ENCODE measurements at places on chromosomes 7 and 10.

- no peak for DNase-seq
These were observed 296.8 kb upstream of the CACNA2D1 start for GRCh38 chr7:82740246-82740848.

DNA sequence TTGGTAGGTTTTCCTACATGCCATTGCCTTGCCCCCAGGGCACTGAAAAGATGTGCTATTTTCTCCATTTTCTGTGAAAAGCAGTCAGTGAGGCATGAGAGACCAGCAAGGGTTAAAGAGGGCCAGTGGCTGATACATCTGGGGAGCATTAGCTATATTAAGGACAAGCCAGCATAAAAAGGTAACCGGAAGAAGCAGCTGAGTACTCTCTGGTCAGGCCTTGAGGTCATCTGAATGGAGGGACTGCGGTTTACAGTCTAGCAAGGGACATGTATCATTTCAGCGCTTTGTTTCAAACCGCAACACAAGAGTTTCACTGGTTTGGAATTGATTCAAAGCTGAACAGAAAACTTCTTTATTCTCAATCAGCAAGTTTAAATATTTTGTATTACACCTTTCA is 120.4 kb downstream of the EPDR1 start:
- DNase-seq = no peak

DNA sequence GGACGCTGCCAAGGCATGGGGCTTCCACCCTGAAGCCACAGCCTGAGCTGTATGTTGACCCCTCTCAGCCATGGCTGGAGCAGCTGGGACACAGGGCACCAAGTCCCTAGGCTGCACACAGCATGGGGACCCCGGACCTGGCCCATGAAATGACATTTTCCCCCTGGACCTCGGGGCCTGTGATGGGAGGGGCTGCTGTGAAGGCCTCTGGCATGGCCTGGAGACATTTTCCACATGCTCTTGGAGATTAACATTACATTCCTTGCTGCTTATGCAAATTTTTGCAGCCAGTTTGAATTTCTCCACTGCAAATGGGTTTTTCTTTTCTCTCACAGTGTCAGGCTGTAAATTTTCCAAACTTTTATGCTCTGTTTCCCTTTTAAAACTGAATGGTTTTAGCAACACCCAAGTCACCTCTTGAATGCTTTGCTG is 463.6 kb downstream of the ZWINT start:
- DNase-seq = no peak

GRCh38 chr10:93225938-93226337 is 152.2 kb downstream of the CYP26A1 start:
- no peak for DNase-seq

DNA sequence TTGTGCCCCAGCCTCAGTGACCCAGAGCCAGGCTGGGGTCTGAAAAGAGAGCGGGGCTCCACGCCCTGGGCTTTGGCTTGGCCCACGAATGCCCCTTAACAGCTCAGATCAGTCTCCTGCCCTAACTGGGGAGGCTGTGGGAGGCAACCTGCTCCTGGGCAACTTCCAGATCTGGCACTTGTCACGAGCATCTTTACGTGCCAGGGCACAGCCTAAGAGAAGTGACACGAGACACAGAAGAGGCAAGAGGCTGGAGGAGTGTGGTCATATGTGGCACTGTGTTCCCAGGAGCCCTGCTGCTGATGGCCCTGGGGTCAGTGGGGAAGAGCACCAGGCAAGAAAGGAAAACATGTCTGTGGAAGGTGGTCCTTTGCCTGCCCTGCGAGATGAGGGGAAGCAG is 97.8 kb upstream of the BTBD16 start:
- no peak for DNase-seq

- no peak for DNase-seq
These were observed 43.4 kb upstream of the PDLIM1 start for GRCh38 chr10:95333997-95334804.

GRCh38 chr7:32089256-32089655 is 19.0 kb upstream of the PDE1C start:
- DNase-seq = no peak

DNA sequence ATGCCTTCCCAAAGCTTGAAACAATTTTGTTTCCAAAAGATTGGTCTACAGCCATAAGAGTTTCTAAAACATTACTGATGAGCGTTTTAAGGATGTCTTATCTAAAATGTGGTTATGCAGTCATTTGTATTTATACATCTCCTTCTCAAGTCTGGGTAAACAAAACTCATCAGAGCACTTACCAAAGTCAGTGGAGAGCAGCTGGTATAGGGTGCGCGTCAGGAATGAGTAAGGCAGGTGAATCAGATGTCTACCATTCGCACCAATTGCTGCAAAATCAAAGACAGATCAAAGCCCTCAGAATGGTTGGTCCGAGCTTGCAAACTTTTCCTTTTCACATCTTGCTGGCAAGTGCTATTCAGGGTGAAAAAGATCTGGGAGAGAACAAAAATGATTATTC is 65.6 kb upstream of the FAM171A1 start:
- no peak for DNase-seq

DNA sequence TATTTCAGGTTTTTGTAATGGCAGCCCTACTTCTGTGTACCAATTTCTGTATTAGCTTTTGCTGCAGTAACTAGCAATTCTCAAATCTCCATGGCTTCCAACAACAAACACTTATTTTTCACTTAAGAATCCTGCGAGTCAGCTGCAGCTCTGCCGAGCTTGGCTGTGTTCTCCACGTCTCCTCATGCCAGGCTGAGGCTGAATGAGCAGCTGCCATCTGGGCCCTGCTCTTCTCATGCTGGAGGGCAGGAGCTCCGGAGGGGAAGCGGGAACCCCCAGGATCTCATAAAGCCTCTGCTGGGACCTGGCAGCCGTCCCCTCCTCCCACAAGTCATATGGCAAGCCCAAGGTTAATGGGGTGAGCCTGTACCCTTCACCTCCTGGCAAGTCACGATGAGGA is 591.1 kb downstream of the SDK1 start:
- DNase-seq = no peak

DNA sequence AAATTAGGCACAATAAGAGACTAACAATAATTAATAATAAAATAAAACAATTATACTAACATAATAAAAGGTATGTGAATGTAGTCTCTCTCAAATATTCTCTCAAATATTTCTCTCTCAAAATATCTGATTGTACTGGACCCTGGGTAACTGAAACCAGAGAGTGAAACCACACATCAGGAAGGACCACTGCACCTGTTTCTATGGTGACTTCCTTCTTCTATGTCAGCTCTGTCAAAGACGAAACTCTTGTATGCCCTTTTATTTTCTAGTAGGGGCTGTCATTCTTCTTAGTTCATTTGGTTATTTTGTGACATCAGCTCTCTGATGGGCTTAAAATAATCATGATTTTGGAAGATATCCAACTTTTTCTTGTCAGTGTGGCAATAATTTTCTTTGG is 428.0 kb upstream of the TPK1 start:
- no peak for DNase-seq

DNA sequence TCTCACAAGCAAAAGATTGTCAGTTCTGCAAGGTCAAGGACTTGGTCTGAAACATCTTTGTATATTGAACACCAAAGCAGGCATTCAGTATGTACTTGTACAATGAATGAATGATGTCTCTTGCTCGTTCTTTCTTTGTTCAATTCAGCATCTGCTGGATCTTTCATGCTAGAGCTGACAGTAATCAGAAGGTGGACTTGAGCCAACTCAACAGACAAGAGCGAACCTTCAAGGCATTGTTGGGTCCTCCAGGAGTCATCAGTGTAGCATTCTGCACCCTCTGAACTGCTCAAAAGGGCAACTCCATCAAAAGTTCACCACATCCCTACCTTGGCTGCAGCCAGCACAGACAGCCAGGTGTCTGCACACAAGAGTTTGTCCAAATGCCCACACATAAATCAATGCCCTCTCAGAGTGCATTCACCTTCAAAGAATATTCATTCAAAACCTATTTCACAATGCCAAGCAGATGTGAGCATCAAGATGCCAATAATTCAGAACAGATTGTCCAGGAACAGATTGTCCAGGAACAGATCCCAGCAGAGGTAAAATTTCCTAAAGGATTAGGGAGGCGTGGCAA is 386.7 kb downstream of the CALN1 start:
- no peak for DNase-seq

DNA sequence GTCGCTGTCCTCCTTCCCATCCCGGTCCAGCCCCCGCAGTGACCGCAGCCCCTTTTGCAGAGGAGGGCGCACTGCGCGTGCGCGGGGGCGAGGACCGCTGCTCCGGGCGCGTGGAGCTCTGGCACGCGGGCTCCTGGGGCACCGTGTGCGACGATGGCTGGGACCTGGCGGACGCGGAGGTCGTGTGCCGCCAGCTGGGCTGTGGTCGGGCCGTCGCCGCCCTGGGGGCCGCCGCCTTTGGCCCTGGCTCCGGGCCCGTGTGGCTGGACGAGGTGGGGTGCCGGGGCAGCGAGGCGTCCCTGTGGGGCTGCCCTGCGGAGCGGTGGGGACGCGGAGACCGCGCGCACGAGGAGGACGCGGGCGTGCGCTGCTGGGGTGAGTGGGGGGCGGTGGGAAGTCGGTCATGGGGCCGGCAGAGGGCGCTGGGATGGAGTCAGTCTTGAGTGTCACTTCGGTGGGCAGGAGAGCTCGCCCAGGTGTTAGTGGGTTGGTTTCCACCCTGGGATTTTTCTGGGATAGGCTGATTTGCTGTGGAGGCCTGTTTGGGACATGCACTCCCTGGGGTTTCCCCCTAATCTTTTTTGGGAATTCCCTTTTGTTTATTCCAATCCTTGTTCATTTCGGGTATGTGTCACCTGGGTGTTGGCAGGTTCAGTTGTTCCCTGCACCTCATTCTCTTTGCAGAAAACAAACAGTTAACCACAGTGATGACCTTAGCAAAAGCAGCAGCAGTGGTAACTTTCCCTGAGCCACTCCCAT is 11.6 kb downstream of the SCART1 start:
- no peak for DNase-seq

GRCh38 chr10:106898446-106898845 is 266.1 kb downstream of the SORCS1 start:
- no peak for DNase-seq

- DNase-seq = no peak
These were observed 12.3 kb downstream of the CAV2 start for GRCh38 chr7:116511552-116512519.

- no peak for DNase-seq
These were observed 27.8 kb upstream of the NUB1 start for GRCh38 chr7:151313857-151314256.

- DNase-seq = no peak
These were observed 41.9 kb downstream of the CALML3 start for GRCh38 chr10:5566614-5567013.

- no peak for DNase-seq
These were observed 332.7 kb upstream of the PFKP start for GRCh38 chr10:2734603-2735002.

GRCh38 chr10:118799777-118800176 is 45.0 kb upstream of the CACUL1 start:
- no peak for DNase-seq

- DNase-seq = no peak
These were observed 3.0 kb downstream of the CALN1 start for GRCh38 chr7:72408966-72409637.

- DNase-seq = no peak
These were observed 148.4 kb downstream of the MDFIC start for GRCh38 chr7:115070311-115070710.

- DNase-seq = no peak
These were observed 3.0 kb downstream of the KMT2E start for GRCh38 chr7:105016709-105017656.

GRCh38 chr10:129079705-129080104 is 387.3 kb upstream of the MGMT start:
- no peak for DNase-seq

DNA sequence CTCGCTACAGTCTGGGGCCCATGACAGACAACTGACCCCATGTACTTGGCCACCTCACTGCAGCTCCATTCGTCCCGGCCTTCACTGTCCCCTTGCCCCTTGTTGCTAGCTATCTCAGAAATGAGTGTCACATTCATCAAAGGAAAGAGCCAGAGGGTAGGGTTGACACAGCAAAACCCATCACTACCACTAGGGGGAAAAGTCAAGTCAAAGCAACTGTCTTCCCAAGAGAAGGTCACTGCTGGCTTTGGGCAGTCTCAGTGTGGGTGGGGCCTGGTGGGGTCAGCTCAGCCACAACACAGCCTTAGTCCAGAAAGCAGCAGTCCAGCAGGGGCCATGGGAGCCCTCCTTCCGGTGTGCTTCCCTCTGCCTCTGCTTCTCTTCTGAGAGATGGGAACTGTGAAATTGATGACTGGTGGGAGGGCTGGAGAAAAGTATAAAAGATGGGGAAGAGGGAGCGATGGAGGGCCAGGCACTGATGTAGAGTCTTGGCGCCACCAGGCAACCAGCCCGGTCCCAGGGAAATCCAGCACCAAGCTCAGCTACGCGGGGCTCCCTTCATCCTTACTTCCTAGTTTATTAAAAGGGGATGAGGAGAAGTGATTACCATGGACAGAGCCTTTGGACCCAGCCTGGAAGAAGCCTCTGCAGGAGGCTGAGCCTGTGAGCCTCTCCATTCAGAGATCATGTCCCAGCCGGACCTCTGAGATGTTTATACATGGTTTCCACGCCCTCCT is 58.0 kb downstream of the PLXNA4 start:
- no peak for DNase-seq

GRCh38 chr10:6643962-6644361 is 63.9 kb upstream of the PRKCQ start:
- no peak for DNase-seq

DNA sequence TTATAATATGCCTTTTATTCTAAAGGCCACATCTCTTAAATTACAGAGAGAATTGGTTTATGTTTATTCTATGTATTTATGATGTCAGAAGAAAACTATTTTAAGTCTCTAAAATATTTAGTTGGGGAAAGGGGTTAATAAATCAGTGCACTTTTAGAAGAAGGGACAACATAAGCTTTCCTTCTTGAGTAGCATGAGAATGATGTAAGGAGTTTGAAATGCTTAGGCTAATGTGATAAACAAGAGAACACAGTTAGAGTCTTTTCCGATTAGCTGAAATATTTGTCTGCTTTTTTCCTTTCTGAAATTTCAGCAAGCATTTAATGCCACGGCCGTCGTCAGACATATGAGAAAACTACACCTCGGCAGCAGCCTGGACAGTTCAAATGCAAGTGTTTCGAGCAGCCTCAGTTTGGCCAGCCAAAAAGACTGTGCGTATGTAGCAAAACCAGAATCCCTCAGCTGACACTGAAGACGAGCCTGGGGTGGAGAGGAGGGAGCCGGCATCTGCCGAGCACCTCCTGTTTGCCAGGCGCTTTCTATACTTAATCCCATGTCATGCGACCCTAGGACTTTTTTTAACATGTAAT is 176.2 kb downstream of the CCDC3 start:
- DNase-seq = no peak

- DNase-seq = no peak
These were observed 107.0 kb downstream of the VIM start for GRCh38 chr10:17335065-17335464.

DNA sequence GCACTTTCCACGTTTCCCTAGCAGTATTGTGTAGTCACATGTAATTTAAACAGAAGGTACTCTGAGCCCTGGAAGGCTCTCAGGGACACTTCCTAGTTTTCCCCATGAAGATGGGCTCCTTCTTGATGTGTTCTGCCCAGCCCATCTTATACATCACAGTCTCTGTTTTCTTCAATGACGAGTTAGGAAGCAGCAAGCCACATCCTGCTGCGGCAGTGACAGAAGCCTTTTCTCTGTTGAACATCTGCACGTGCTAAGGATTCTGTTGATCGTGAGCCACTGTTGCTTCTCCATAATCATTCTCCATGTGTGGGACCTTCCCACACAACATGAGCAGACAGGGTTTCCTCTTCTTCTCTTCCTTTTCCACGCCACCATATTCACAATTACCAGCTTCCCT is 298.0 kb upstream of the IMMP2L start:
- DNase-seq = no peak

- DNase-seq = no peak
These were observed 218.7 kb downstream of the WDR37 start for GRCh38 chr10:1274701-1275544.

GRCh38 chr7:126657599-126658358 is 595.0 kb downstream of the GRM8 start:
- DNase-seq = no peak

All from naive B cell (primary cell).